ENCODE measurements at places on chromosomes 3 and 15.

- no peak for DNase-seq
Measured at GRCh38 chr3:194148383-194148782, 12.4 kb downstream of the HES1 start.

GRCh38 chr3:182309120-182309519 lies 484.2 kb upstream of the ATP11B start:
- no peak for DNase-seq

- DNase-seq: no peak
Measured at GRCh38 chr3:80087767-80088166, 320.0 kb upstream of the ROBO1 start.

GRCh38 chr15:28981351-28981720 lies 95.6 kb downstream of the APBA2 start:
- no peak for DNase-seq

DNA sequence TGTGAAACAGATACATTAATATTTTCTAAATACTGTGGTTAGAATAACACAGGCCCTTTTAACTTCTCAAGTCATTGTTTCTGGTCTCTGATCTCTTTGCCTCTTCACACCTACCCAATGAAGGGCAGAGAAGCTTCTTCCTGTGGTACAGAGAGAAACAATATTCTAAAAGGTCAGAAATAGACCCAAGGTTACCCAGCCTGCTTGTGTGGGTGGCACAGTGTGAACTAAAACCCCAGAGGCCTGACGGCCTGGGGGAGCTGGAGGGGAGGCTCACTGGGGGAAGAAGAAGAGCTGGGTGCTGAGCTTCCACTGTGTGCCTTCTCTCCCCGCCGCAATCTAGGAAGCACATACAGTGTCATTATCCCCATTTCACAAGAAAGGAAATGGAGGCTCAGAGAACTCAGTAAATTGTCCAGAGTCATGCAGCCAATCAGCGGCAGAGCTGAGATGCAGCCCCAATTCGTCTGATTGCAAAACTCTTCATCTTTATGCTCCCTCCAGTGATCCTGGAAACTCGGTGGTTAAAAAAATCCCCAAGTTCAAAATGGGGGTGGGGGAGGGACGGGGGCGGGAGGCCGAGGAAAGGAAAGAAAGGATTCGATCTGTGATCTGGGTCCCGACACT lies 64.1 kb upstream of the HEG1 start:
- no peak for DNase-seq

DNA sequence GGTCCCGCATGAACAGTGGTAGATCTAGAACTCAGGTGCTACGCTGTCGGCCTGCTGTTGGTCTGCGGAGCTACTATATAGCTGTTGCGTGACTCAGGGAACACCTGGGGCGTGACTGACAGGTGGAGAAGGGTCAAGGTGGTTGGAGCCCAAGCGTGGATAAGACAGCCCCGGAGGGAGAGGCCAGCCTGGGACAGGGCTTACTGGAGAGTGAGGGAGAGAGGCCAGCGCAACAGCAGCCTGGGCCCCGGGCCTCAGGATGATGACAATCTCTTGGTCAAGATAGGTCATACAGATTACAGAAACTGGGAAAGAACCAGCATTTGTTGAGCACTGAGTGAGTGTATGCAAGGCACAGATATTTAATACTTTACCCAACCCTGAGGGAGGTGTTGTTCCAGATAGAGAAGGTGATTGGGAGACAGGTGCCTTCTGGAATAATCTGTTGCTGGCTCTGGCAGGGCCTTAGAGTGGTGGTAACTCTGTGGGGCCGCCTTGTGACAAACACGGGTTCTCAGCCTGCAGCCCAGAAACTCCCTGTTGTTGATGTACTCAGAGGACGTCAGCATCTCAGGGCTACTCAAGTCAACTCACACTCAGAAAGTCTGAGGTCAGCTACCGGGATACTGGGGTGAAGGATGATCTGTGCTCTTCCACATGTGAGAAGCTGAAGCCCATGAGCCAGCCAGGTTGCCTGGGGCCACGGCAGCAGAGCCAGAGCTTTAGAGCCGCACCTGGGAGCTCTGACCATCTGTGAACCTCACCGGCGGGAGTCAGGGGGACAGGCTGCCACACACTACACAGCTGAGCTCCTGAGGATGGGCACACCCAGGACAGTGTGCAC lies 265.4 kb upstream of the HES1 start:
- no peak for DNase-seq

- no peak for DNase-seq
Measured at GRCh38 chr3:99684644-99685043, 46.2 kb downstream of the COL8A1 start.

GRCh38 chr3:104855702-104856101 lies 511.0 kb upstream of the ALCAM start:
- DNase-seq: no peak

- no peak for DNase-seq
Measured at GRCh38 chr3:89966877-89967665, 859.6 kb downstream of the EPHA3 start.

DNA sequence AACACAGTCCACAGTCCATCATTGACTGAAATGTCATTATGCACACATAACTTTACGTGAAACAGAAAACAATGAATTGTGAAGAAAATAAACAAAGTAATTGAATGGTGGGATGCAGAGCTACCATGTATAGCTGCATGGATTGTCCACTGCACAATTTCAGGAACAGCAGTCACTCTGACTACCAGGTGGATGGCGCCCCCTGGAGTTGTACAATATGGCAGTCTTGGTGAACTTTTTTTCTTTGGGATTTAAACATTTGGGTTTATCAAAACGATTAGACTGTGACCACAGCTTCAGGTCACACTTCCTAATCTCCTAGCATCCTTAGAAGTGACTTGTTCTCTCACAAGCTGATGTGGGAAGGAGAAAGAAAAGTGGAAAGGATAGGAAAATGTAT lies 48.9 kb upstream of the TCF12 start:
- DNase-seq: no peak

DNA sequence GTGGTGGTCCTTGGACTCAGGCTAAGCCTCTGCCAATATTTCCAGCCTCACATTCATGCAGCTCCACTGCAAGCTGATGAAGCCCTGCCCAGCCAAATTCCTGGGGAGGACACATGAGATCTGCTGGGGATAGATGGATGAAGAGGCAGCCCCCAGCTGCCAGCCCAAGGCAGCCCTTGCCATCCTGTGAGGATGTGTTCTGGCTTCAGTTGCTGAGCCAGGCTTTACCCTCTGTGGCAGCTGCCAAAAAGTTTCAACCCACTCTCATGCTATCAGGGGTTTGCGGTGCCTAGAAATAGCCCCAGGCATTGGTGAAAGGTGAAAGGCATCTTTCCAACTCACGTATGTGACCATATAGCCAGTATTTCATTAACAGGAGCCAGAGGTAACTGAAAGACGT lies 37.6 kb downstream of the C2CD4A start:
- DNase-seq: no peak

DNA sequence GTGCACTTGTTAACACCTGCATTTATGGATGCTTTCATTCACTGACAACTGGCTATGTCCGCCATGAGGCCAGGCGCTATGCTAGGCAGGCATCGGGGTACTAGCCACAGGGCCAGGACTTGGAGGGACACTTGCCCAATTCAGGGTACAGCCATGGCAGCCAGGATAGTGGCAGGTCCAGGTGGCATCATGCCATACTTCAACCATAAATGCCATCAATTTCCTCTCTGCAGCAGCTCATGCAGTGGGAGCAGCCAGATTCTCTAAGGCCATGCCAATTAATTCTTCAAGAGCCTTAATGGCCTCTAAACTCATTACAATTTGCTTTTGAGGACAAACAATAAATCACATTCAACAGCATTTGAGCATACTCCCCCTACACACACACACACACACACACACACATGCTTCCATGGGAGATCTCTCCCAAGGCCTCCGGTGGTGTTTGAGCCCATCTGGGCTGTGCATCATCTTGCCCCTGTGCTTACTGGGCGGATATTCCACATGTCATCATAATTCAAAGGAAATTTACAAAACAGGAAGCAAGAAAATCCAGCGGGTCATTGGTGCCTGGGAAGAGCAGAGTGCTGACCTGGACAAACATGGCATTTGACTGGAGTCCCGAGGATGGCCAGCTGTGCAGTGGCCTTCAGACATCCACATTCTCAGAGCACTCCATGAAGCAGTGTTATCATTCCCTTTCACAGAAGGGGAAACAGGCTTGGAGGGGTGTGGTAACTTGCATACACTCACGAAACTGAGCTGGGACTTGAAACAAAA lies 109.1 kb downstream of the IQSEC1 start:
- DNase-seq: no peak

- DNase-seq: no peak
Measured at GRCh38 chr3:111314181-111314873, 227.7 kb upstream of the CD96 start.

GRCh38 chr3:59981377-59981776 lies 931.6 kb upstream of the CFAP20DC start:
- DNase-seq: no peak

DNA sequence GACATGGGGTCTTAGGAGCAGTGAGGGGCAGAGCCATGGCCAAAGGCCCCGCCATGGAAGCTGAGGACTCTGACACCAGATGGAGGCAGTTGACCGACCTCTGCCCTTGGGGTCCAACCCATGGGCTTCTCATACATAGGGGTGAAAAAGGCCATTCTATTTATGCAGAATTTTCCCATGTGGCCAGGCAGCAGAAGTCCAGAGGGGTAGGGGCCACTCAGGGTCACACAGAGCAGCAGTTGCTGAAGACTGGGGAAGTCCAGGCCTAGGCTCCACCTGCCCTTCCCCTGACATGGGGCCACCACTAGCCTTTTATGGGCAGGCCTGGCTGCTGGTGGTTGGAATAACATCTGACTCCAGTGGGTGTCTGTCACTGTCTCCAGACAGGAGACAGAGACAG lies 6.4 kb downstream of the PRSS50 start:
- DNase-seq: no peak

- no peak for DNase-seq
Measured at GRCh38 chr15:46174122-46174521, 539.3 kb downstream of the SQOR start.

GRCh38 chr3:145857956-145858355 lies 303.0 kb downstream of the PLOD2 start:
- DNase-seq: no peak

Measured in osteocyte (in vitro differentiated cells).